ENCODE measurements at places on chromosomes 7 and 10.

GRCh38 chr10:132456881-132457280, 59.9 kb downstream of the PWWP2B start:
- DNase-seq: no peak

- no peak for DNase-seq
Observed at GRCh38 chr7:117172283-117172682, 150.6 kb downstream of the WNT2 start.

DNA sequence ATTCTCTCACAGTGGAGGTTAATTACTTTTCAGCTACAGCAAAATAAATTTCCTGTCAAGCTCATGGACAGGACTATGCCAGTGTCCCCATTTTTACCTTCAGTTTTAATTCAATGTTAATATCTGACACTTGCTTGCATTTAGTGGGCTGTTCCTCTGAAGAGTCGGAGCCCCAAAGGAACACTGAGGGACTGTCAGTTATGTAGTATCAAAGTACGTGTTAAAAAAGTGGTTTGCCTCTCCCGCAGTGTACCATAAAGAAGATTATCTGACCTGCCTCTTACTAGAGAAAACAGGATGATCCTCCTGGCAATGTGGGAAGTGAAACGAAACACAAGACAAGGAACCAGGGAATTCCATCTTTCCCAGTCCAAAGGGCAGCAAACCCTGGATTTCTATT, 1010.9 kb upstream of the PHF14 start:
- DNase-seq: no peak

DNA sequence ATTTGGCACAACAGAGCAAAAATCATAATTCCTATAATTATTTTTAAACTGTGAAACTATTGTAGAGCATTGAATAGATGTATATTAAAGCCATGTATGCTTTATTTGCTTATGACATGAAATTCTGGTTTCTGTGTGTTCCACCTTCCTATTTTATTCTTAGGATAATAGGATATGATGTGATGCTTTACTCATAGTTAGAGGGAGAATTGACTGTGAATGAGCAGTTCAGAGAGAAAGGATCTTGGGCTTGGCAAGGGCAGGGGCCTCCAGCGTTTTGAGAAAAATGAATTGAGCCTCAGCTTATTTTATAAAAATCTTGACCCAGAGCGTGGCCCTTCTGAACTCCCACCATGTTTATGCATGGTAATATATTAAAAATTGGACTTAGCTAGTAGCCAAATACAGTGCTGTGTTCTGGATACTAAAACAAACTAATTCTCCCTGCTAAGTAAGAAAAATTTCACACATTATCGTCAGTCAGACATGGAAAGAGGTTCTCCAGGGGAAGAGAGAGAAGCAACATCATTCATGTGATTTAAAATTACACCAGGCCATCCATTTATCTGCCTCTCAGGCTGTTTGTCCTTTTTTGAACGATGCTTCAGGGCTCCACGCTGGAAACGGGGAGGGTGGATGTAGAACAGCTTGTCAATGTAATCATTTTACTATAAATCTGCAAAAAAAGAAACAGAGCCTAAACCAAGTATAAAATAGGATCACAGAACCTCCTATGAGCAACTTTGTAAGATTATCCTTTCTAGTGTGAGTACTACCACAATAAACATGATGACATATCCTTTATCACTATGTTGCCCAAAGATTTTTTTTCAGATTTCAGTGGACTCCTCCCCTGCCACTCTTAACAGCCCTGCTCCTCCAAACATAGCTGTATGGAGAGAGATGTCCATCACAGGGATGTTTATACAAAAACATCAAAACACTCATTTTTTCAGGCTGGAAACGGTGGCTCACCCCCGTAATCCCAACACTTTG, 258.1 kb upstream of the C7orf33 start:
- DNase-seq: no peak

DNA sequence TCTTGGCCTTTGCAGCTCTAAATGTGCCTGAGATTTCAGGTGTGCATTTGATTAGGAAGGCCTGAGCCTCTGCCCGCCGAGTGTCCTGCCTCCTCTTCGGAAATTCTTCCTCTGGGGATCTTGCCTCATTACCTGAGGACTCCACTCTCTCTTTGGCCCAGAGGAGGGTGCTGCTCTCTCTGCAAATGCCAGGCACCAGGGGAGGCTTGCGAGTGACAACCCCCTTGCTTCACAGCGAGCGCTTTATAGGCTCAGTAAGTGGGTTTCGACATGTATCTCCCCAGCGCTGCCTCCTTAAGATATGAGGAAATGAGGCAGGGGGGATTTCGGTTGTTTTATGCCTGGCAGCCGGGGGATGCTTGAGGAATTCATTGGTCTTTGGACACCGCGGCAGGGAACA, 423.9 kb downstream of the GLRX3 start:
- DNase-seq: no peak

DNA sequence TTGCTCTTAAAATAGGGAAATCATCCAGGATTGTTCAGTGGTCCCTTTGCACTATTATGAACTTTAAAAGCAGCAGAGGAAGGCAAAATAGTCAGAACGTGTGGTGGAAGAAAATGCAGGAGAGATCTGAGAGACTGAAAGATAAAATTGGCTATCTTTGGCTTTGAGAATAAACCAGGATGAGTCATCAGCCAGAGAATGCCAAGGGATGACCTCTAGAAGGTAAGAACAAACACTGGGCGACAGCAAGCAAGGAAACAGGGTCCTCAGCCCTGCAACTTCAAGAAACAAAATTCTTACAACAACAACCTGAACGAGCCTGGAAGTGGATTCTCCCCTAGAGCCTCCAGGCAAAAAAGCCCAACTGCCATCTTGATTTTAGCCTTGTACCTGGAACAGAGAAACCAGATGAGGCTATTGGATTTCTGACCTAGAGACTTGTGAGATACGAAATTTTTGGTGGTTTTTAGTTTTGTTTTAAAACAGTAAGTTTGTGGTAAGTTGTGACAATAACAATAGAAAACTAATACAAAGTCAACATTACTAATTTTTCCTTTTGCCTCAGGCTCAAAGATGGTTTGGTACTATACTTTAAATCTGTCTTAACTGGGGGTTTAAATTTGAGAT, 130.2 kb upstream of the CNTNAP2 start:
- no peak for DNase-seq

DNA sequence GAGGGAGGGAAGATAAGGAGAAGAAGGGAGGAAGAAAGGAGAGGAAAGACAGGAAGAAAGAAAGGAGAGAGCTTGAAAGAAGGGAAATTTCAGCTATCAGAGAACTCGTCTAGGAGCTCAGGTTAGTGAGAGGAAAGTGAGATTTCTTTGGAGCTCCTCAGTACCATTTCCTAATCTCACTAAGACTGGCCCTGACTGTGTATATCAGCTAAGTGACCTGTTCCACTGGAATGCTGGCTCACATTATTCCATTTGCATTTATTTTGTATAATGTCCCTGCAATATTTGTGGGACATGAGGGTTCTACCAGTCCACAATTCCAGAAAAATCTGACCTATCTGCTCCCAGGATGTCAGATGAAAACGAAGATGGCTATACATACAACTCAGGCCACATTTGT, 114.7 kb upstream of the CELF2 start:
- no peak for DNase-seq

DNA sequence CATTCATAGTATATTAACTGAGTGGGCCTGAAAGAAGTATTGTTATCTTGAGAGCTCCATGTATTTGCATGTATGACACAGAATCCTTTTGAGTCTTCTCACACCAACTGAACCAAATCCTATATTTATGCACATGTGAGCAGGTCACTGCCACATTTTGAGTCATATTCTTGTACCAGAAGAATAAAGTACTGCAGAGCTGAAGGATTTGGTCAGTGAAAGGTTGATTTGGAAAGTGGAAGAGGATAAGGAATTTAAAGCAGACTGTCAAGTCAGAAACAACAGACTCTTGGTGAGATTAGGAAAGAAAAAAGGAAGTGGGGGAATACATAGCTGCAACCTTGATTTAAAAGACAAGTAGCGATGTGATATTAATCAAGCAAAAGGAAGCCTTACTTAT, 121.8 kb downstream of the ARID5B start:
- DNase-seq: no peak

DNA sequence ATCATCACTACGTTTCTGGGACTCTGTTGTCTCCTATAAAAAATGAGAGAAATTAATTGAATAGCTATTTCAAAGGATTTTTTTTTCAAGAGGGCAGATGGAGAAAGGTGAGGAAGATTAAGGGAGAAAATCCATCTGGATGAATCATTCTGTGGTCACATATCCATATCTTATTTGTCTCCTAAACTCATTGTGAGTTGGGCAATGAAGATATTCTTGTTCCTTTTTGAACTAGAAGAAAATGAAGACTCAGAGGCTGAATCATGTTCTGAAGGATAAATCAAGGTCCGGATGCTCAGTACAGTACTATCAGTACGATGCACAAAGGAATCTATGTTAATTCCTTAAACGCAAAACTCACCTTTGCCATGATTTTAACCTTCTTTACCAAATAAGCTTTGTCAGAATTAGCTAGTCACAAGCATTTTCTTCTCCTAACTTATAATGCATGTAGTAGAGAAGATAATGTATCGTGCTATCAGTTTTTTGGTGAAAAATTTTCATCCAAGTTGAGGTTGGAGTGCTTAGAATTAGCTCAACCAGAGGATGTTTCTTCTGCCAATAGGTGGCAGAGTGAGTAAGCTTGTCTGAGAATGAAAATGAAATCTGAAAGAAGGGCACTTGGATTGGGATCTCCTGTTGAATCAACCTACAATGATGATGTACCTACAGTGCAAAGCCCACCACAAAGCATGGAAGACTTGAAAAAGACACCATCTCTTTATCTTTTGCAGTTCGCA, 446.9 kb downstream of the KIF20B start:
- no peak for DNase-seq

DNA sequence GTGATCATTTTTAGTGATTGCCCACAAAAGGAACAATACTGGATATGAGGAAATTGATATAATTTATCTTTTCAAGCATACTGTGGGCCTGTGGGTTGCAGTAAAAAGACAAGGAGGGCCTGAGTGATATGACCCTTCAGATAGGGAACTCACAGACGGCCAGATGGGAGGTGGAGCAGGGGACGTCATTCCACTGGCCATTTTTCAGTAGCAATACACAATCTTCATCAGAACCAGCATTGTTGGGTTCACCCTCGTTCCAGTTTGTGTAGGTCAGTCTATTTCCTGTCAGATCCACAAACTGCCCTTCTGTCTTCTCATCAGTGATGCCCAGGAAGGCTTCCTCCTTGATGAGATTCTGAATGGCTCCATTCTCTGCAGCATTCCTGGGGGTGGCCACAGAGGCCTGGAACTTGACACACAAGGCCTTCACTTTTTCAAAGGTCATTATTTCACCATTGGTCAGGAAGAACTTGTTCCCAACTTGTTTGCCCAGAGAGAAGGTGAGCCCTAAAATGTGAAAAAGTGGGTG, 4.5 kb downstream of the MBL2 start:
- DNase-seq: no peak

DNA sequence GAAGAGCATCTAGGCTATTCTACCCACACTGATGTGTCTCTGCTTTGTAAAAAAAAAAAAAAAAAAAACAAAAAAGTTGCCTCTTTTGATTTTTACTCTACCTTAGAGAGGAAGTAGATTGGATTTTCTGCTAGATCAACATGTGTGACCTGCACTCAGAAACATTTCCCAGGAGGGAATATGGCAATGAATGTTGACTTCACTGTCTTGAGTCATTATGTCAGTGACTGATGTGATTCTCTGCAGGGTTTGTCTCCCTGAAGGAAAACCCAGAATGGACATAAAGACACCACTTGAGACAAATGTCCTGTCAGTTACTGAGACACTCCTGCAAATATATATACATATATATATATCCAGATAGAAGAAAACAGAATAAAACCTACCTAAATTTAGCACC, 370.3 kb downstream of the BMPER start:
- DNase-seq: no peak

- DNase-seq: no peak
Observed at GRCh38 chr10:19826712-19827111, 10.5 kb downstream of the PLXDC2 start.

- DNase-seq: no peak
Observed at GRCh38 chr10:48514916-48515315, 90.0 kb downstream of the ARHGAP22 start.

DNA sequence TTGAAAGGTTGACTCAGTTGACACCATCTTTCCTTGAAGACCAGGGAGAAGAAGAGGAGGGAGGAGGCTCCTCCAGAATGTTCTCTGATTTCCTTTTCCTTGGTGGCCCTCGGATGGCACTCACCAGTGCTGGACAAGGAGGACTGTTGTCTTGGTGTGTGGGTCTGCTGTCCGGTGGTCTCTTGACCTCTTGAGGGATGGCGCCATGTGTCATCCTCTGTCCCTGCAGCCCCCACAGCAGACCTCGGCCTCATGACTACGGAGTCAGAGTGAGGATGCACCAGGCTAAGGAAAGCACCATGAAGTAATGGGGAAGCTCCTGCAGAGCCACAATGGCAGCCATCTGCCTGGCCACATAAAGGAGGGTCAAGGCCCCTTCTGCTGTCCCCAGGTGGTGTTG, 475.0 kb downstream of the GLRX3 start:
- DNase-seq: no peak

- DNase-seq: no peak
Observed at GRCh38 chr10:114012650-114013049, 31.0 kb upstream of the ADRB1 start.

DNA sequence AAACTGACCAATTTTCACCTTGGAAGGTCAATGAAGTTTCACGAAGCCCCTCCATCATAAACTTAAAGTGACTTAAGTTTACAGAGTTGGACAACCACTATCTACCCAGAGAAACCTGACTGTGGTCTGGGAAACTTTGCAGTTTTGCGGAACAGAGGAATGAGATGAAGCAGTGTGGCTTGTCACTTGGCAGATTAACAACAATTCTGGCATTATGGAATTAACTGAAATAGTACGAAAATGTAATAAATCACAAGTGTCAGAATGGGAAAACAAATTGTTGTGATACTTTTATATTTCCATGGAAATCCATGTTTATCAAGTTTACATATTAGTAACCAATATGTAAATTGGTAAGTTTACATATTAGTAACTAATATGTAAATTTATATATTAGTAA, 4.9 kb downstream of the KMT2C start:
- DNase-seq: no peak

GRCh38 chr10:1911771-1912170, 174.4 kb upstream of the ADARB2 start:
- no peak for DNase-seq

GRCh38 chr7:24709585-24710360, 47.5 kb downstream of the GSDME start:
- DNase-seq: no peak

- no peak for DNase-seq
Observed at GRCh38 chr7:92854501-92855238, 18.3 kb upstream of the CDK6 start.

GRCh38 chr10:93911866-93912265, 18.1 kb downstream of the SLC35G1 start:
- DNase-seq: no peak

All from putamen (tissue), 1 donor.